ENCODE measurements at places on chromosomes 5 and 9.

DNA sequence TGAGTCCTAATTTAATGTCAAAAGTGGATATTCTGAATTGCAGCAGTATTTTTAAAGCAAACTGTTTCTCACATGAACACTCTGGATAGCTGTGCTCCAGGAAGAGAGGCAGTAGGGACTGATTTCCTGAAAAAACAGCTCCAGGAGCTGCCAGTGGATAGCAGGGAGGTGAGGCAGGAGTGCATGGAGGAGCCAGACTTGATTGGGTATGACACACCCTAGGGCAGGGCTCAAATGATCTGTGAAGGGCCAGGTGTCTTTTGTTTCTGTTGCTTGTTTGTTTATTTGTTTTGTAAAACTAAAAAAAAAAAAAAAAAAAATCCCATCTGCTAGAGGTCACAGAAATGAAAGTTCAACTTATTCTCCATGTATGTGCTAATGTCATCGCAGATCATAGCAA lies 83.4 kb downstream of the ADRB2 start:
- H3K36me3 ChIP-seq = no peaks in the 10 kb centered on the region
- no peak overlapping the region for H3K27ac ChIP-seq
- H3K4me1 ChIP-seq = peaks cover 33% of the 10 kb centered on the region
- no peak for DNase-seq

- H3K27ac ChIP-seq = no peak overlapping the region
- H3K4me1 ChIP-seq = no peaks in the 10 kb centered on the region
- H3K4me3 ChIP-seq = no peak overlapping the region
- H3K27me3 ChIP-seq = no peaks in the 10 kb centered on the region
- H3K36me3 ChIP-seq = no peaks in the 10 kb centered on the region
- no peak for DNase-seq
These were observed 255.7 kb downstream of the HCN1 start for GRCh38 chr5:45440466-45440865.

- DNase-seq = no peak
- peaks cover 5% of the 10 kb centered on the region for H3K4me1 ChIP-seq
- no peaks in the 10 kb centered on the region for H3K27me3 ChIP-seq
- no peak overlapping the region for H3K4me3 ChIP-seq
- no peaks in the 10 kb centered on the region for H3K36me3 ChIP-seq
- no peak overlapping the region for H3K27ac ChIP-seq
These were observed 34.8 kb downstream of the ITGA2 start for GRCh38 chr5:53023969-53024368.

GRCh38 chr5:94761786-94762185 lies 143.3 kb downstream of the SLF1 start:
- no peak for DNase-seq
- H3K27ac ChIP-seq = no peak overlapping the region
- no peaks in the 10 kb centered on the region for H3K27me3 ChIP-seq
- peaks cover 11% of the 10 kb centered on the region for H3K4me1 ChIP-seq

GRCh38 chr9:136700304-136700703 lies 12.1 kb upstream of the DIPK1B start:
- H3K27ac ChIP-seq = no peak overlapping the region
- H3K27me3 ChIP-seq = peaks cover 22% of the 10 kb centered on the region
- H3K36me3 ChIP-seq = no peaks in the 10 kb centered on the region
- H3K4me1 ChIP-seq = peaks cover 13% of the 10 kb centered on the region
- no peak overlapping the region for H3K4me3 ChIP-seq

DNA sequence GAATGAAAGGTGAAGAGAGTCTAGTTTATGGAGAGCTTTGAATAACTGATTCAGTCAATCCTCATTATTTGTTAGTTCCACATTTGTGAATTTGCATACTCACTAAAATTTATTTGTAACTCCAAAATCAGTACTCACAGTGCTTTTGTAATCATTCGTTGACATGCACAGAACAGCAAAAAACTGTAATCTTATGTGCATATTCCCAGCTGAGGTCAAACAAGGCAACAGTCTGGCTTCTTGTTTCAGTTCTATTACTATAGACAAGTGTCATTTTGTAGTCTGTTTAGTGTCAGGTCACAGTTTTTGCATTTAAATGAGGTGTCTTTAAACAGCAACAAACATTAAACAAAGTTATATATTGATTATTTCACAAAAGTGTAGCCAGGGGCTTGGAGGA lies 142.5 kb downstream of the RNF180 start:
- DNase-seq = no peak
- H3K36me3 ChIP-seq = no peaks in the 10 kb centered on the region
- H3K27me3 ChIP-seq = no peaks in the 10 kb centered on the region
- H3K4me1 ChIP-seq = peaks cover 12% of the 10 kb centered on the region
- H3K4me3 ChIP-seq = no peak overlapping the region

DNA sequence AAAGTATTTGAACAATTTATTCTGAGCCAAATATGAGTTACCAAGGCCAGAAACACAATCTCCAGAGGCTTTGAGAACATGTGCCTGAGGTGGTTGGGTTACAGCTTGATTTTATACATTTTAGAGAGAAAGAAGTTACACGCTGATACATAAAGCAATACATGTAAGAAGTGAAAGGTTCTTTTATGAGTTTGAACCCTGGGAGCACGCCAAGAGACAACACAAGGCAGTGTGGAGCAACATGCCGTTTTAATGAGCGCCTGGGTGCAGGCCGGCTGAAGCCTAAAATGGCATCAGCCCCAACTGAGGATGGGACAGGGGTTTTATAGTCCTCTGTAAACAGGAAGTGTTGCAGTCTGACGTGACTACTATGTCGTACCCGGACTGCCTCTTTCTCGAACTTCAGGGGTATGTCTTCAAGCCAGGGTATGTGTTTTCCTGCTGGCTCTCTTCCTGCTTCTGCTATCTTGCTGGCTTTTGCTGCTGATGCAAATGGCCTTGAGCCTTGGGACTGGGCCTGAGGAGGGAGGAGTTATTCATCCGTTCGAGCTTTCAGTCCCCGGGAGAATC lies 193.7 kb downstream of the CYLC2 start:
- no peaks in the 10 kb centered on the region for H3K36me3 ChIP-seq
- H3K4me3 ChIP-seq = no peak overlapping the region
- H3K27me3 ChIP-seq = no peaks in the 10 kb centered on the region
- H3K4me1 ChIP-seq = no peaks in the 10 kb centered on the region
- DNase-seq = no peak

DNA sequence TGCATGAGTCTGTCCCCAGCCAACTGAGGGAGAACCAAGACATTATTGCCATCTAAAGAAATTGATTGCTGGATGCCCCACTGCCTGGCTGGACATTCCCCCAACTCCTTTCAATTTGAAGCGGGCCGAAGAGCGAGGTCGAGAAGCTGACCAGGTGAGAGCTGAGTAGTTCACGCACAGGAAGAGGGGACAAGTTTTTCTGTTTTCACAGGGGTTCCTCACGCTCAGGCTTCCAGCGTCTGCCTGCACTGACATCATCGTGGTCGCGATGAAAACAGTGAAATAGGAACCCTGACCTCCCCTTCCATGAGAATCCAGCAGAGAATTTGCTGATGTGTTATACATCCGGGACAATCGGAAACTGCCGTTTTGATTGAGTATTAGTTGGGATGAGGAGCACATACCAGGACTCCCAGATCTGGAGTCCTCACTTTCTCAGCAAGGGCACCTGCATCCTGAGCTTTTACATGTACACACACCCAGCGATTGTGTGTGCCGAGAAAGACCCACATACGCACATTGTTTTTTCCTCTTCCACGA lies 3.1 kb upstream of the DMRT3 start:
- peaks cover 100% of the 10 kb centered on the region for H3K27me3 ChIP-seq
- no peaks in the 10 kb centered on the region for H3K36me3 ChIP-seq
- H3K4me1 ChIP-seq = peaks cover 52% of the 10 kb centered on the region
- DNase-seq = no peak

- no peaks in the 10 kb centered on the region for H3K36me3 ChIP-seq
- H3K4me1 ChIP-seq = peaks cover 14% of the 10 kb centered on the region
- DNase-seq = no peak
- H3K27ac ChIP-seq = no peak overlapping the region
- no peak overlapping the region for H3K4me3 ChIP-seq
- peaks cover 5% of the 10 kb centered on the region for H3K27me3 ChIP-seq
These were observed 46.7 kb upstream of the SPATA31C2 start for GRCh38 chr9:88184976-88185375.

DNA sequence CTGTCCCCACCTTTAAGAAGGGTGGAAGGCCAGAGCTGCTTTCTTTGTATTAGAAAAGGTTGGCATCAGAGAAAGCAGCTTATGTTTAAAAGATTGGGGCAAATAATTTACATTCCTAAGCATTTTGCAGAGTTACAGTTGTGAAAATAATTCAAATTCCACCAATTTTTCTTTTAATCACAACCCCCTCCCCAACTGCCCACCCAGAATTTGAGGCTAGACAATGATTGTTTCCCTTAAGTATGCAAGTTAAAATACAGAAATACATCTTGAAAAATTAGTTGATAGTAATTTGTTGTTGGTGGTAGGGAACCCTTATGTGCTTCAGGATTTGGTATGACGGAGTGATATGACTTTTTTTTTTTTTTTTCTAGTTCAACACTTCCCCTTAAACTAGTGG lies 133.0 kb downstream of the ZSWIM6 start:
- no peak overlapping the region for H3K4me3 ChIP-seq
- no peak for DNase-seq
- H3K4me1 ChIP-seq = peaks cover 55% of the 10 kb centered on the region
- no peak overlapping the region for H3K27ac ChIP-seq
- H3K36me3 ChIP-seq = no peaks in the 10 kb centered on the region
- no peaks in the 10 kb centered on the region for H3K27me3 ChIP-seq

Measured in left ventricle myocardium inferior (tissue), 1 donor.